CD8-positive, alpha-beta memory T cell (primary cell): ENCODE measurements at places on chromosomes 1 and 21.

GRCh38 chr1:50975436-50975835 lies 5.4 kb downstream of the CDKN2C start:
- no peak for DNase-seq

GRCh38 chr1:26049531-26050247 lies 3.8 kb upstream of the SLC30A2 start:
- no peak for DNase-seq

- DNase-seq, result peak; percentile 55
These were observed 87.5 kb upstream of the SGIP1 start for GRCh38 chr1:66446261-66447001.

- DNase-seq, result no peak
These were observed 150.4 kb downstream of the ADGRL4 start for GRCh38 chr1:78856096-78856495.

DNA sequence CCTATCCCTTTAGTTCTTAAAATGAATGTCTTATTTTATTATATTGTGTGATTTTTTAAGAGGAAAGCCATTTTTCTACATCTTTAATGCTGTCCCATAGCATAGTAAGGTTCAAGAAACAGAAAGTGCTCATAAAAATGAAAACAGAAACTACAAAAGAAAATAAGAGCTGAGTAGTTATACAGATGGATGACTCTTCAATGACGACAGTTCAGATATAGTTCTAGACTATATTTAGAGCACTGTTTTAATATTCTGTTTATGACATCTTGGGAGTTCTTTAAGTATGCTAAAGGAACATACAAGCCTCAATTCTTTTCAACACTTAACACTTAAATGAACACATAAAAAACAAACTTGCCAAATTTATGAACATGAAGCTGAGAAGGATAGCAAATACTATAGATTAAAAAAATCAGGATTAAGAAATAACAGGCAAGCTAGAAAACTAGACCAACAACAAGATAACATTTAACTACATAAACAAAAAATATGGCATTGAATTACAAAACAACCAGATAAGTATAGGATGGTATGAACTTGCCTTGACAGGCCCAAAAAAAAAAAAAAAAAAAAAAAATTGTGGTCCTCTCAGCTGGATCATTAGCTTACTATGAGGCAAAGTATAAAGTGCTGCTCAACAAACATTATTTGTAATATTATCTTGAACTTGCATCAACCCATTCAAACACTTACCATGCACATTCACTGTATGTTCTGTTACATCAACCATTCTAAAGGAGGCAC lies 87.9 kb downstream of the ZZZ3 start:
- DNase-seq, result no peak

DNA sequence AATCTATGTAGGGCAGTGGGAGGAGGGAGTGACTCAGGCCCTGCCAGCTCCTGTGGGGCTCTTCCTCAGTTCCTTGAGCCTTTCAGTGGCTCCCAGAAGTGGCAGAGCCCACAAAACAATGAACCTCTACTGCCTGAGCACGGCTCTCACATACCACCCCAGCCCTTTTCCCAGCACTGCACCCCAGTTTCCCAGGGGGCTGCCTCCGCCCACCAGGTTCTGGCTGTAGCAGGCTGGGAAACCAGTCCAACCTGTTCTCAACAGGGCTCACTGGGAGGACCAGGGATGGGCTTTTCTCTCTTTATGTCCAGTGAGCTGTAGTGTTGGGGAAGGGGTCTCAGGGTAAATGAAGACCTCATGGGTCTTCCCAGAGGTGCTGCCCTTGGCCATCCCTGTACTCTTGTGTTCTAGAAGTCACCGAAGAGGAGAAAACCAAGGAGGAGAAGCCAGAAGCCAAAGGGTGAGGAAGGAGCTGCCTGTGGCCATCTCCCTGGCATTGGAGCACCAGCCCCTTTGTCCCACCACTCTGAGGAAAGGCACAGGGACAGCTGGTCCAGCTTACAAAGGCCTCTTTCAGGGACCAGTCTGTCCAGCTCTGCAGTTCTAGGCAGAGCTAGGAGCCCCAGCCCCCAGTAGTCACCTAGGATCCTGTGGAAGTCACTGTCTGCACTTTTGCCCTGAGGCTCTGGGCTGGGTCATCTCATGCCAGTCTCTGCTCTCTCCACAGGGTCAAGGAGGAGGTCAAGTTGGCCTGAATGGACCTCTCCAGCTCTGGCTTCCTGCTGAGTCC lies 3.5 kb downstream of the MARCKSL1 start:
- DNase-seq, result no peak
